ENCODE measurements at places on chromosomes 4 and X. TPM values are rescaled to one million over a fixed set of nuclear protein-coding genes. Genes with fewer than 3 reads are reported as not detected.

DNA sequence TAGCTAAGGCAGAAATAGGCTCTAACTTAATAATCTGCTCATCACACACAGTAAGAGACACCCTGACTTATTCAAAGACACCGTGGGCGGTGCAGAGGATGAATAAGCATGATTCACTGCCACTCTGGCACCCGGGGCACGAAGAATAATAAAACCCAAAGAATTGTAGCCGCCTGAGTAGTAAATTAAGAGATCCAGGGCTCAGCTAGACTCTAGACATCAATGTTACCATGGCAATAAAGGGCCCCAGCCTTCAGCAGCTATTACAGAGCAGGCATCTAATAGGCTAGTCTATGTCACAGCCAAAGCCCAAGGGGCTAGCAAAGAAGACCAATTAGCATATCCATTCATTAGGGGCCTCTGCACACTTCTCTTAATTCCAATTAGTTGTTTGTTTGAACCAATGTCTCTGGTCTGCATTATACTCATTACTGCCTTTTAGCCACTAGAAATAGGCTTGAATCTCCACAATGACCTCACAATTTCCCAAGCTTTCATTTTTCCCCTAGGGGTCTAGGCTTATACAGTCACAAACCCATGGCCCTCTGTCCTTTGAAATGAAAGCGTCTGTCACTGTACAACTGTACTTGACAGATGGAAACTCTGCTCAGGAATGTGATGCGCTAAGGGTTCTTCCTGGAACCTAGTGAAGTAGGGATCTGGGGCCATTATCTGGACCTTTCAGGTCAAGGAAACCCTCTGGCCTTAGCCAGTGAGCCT, 3.0 kb upstream of the ATP1B4 start:
- DNase-seq: no peak

DNA sequence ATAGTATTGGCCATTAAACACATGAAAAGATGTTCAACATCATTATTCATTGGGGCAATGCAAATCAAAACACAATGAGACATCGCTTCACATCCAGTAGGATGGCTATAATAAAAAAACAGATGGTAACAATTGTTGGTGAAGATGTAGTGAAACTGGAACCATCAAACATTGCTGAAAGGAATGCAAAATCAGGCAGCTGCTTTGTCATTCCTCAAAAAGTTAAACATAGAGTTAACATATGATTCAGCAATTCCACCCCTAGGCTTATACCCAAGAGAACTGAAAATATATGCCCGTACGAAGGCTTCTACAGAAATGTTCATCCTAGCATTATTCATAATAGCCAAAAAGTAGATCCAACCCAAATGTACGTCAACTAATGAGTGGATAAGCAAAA, 144.0 kb upstream of the NAP1L5 start:
- DNase-seq: no peak

Gene GRPR
- 0.11 TPM for total RNA-seq

DNA sequence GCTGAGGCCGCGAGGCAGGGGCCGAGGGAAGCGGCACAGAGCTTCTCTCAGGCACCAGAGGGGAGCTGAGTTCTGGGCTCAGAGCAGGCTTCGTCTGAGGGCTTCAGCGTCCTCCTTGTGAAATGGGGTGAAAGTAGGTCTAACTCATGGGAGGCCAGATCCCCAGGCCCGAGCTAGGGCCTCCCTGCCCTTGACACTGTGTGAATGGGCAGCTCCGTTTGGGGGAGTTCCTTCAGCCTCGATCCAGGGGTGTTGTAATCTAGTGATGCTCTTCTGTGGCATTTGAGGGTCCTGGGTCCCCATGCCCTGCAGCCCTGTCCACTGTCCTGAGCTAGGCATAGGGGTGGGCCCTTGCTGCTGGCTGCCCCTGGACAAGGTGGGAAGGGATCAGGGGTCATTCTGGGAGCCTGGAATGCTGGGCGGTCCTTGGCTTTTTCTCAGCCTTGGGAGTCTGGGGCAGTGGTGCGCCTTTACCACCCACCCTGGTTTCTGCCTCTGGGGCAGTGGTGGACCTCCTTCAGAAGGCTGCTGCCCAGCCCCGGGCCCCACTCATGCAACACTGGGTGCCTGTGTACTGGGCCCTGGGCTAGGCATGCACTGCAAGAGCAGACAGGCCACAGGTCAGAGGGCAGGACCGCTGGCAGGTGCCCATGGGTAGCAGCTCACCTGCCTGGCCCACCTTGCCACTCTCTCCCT, 4.1 kb downstream of the SH3BP2 start:
- no peak for DNase-seq

Gene RRAGB
- 18.4 TPM for total RNA-seq

GRCh38 chr4:74133786-74134499, 24.0 kb upstream of the MTHFD2L start:
- peak; percentile 80 for DNase-seq

- no peak for DNase-seq
These were observed 52.3 kb upstream of the LSM6 start for GRCh38 chr4:146123231-146123630.

- DNase-seq: no peak
These were observed 2.0 kb upstream of the NKX3-2 start for GRCh38 chr4:13546142-13546940.

Gene TMPRSS11F
- not detected for total RNA-seq

DNA sequence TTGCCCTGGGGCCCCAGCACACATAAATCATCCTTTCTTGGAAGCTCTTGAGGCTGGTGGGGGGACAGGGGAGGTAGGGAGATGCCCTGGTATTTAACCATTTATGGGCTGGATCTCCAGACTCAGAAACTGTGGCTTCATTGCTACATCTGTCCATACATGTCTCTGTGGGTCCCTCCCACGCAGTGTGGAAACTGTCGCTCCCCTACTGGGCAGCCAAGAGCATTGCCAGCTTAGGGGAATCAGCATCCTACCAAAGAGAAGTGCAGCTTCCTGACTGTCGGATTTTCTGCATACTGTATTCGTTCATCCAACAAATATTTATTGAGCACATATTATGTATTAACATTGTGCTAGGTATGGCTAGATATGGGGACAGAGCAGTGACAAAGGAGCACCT, 3.7 kb downstream of the GRIPAP1 start:
- DNase-seq: no peak

Gene ADH1A
- 1.5 TPM for total RNA-seq

Gene CENPVL1
- not detected for total RNA-seq

GRCh38 chr4:58064653-58065052, 954.5 kb upstream of the IGFBP7 start:
- DNase-seq: no peak

- no peak for DNase-seq
These were observed 4.3 kb downstream of the EPHA5 start for GRCh38 chr4:65665771-65666523.

DNA sequence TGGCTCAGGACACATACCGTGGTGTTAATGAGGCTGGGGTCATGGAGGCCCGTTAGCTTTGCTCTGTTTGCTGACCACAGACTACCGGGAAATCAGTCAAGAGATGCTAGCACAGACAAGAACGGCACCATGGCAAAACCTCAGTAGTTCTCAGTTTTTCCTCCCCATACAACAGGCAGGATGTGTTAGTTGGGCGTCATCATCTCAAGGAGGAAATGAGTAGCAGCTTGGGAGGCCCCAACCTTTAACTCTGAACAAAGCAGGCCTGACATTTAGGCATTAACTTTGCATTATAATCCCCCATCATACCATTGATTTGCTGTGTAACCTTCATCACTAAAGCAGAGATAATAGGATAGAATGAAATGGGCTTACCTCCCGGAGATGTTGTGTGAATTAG, 714.2 kb downstream of the RPA4 start:
- no peak for DNase-seq

Gene CD40LG
- total RNA-seq: not detected

Gene PF4V1
- total RNA-seq: not detected

GRCh38 chr4:176579226-176579625, 213.5 kb downstream of the VEGFC start:
- no peak for DNase-seq

DNA sequence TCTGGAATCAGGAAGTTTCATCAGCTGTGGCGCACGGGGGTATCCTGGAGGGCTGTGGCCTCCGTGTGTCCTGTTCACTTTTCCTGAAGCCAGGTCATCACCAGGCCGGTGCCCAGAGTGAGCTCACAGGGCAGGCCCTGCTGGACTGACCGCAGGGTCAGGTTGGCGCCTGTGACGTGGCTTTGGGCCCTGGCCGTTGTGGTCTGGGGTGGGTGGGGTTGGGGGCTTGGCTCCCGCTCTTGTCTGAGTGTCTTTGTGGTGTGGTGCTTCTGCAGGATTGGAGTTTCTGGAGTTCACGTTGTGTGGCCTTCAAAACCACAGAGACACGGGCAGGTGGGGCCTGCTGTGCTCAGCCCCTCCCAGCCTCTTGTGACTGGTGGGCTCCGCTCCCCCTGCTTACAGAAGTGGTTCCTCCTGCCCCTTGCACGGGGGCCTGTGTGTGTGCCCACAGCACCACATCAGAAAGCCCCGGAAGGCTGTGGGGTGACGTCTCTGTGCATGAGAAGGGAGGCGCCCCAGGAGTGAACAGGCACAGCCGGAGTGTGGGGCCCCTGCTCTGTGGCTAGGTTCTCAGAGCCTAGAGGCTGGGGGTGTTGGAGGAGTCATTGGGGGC, 9.5 kb downstream of the RGS12 start:
- DNase-seq: peak; percentile 40

DNA sequence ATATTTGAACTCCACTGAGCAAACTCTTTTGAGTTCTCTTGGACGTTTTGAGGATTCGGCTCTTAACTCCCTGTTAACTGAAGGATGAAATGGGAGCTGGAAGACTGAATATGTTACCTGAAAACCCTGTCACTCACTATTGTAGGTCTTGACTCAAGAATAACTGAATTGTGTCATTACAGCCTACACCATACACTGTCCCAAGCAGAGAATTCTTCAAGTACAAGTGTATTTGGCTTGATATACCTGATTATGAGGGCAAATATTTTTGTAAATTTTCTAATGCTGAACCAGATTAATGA, 276.1 kb downstream of the CFAP299 start:
- no peak for DNase-seq

DNA sequence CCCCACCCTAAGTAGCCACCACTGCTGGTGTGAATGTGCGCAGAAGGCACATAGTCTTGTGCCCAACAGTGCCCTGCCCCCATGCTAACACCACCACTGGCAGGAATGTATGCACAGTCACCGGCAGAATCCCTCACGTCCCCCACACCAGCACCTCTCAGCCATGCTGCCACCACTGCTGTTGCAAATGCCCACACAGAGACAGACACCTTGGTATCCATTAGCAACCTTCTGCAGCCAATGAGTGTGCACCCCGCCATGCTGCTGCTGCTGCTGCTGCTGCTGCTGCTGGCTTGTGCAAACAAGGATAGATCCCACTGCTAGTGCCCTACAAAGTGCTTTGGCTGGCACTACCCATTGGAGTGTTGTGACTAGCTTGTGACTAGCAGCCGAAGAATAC, 52.4 kb upstream of the MMAA start:
- no peak for DNase-seq

GRCh38 chr4:25915353-25915705, 1.3 kb downstream of the SMIM20 start:
- no peak for DNase-seq

All from adrenal gland (tissue), 19 donors.